ENCODE measurements at places on chromosomes 7 and 10. TPM values are rescaled to one million over a fixed set of nuclear protein-coding genes. Genes with fewer than 3 reads are reported as not detected.

Gene PDE1C
- 2.1 TPM for total RNA-seq

Gene MMD2
- total RNA-seq, result not detected

DNA sequence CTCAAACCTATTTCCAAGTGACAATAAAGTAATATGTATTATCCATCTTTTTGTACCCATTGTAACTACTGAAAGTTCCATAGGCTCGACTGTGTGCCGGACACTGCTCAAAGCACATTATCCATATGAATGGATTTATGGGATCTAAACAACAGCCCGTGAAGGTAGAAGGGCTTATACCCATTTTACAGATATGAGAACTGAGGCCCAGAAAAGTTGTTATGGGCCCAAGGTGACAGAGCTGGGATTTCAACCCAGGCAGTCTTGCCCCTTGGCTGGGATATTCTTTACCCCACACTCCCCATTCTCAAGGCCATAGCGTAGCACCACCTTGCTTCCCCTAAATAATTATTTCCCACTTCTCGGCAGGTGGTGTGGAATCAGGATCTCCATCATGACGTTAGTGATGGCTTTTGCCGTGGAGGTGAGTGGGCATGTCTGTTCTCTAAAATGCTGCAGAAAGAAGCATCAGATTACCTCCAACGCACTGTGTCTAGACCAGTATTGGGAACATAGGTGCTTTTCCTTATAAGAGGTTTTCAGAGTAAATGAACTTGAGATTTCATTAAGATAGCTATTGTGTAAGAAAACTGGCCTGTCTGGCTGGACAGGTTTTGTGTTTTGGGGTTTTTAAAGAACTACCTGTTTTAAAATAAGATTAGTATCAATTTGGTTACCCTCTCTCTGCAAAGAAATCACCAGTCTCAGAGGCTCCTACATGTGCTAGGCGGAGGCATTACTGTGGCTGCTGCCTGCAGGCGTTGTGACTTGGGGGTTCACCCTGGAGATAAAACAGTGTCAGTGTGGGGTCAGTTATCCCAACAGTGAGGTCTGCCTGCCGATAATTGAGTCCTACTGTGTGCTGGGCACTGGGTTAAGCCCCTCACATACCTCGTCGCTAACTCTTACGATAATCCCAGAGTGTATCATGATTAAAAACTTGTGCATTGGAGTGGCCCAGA lies 85.1 kb upstream of the SDK1 start:
- DNase-seq, result no peak

DNA sequence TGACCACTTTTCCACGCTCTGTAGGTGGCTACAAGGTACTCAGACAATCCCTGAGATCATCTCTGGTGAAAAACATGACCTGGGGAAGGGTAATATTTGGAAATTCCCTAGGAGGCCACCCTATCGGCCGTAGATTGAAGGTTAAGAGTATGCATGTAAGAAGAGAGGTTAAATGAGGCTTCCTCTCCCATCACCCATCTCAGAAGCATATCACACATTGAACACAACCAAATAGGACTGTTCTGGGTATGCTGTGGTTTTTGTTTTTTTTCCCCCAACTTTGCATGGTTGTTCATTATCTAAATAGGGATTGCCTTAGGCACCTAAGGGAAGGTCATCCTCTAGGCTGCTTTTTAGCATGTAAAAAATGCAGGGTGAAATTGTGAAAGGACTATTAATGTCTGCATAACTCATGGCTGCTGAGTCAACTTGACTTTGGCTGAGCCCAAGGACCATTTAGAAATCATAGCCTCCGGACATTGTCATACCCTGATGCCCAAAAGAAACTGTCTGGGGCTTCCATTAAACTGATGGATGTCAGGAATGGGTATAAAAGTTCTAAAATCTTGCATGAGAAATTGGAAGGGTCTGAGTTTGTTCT lies 24.7 kb upstream of the ST8SIA6 start:
- no peak for DNase-seq

DNA sequence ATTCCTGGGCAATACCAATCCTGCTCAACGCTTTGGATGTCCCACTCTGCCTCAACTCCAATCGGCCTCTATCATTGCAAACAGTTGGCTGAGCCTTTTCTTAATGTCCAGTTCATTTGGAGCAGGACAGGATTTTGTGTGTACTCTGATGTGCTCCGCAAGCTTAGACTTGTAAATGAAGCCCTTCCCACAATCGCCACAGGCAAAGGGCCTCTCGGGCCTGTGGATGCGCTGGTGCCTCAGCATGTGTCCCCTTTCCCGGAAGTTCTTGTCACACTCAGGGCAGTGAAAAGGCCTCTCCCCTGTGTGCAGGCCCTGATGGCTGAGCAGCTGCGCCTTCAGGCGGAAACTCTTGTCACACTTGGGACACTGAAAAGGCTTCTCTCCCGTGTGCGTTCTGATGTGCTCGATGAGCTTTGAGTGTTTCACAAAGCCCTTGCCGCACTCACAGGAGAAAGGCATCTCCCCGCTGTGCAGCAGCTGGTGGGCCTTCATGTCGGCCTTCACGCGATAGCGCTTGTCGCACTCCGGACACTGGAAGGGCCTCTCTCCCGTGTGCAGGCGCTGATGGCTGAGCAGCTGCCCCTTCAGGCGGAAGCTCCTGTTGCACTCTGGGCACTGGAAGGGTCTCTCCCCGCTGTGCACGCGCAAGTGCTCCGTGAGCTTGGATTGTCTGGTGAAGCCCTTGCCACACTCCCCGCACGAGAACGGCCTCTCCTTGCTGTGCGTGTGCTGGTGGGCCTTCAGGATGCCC lies 20.0 kb downstream of the ZNF786 start:
- DNase-seq, result no peak

- no peak for DNase-seq
Observed at GRCh38 chr10:50508315-50509051, 115.3 kb downstream of the SGMS1 start.

DNA sequence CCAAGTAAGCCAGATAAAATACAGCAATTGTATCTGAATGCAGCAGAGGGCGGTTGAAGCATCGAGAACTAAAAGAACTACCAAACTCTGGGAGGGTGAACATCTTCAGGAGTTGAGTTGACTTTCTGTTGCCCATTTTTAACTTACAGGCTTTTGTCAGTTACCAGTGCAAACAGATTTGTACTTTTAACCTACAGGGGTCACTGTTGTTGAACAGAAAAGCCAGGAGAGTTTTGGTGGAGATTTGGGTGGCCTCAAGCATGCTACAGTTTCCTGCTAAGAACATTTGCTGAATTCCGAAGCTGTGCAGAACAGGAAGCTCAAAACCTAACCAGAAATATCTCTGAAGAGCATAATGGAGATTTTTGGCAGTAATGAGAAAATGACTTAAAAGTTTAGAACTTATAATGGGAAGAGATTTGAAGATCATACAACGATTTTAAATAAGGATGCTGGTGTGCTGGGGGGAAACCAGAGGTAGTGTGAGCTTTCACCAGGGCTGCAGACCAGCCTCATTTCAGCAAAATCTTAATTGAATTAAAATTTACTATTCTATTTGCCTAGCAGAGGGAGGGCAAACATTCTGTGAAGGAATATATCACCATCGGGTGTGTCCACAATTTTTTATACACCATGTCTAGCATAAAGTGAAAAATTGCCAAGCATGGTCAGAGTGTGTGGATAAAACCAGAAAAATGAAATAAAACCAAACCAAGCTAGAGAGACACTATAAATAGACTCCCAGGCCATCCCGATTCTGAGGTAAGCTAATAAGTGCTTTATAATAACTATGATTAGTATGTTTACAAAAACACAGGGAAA lies 208.6 kb upstream of the CCDC6 start:
- DNase-seq, result no peak
